ENCODE measurements at places on chromosomes 7 and 10.
A peak's percentile ranks its signal among the peaks of the same experiment; 100 is the strongest.

DNA sequence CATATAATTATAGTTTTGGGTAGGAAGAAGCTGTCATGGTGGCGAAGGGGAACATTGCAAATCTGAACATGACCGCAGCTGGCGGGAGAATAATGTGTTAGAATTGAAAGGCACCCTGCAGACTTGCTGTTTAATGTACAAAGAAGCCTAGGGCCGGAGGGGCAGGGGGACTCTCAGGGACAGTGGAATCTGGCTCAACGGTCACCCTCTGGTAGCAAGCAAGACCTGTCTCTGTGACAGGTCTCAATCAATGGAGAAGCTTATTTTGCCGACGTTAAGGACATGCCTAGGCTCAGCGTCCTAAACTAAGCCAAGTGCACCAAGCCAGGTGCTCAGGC, 177.3 kb downstream of the NSUN6 start:
- no peak for DNase-seq

DNA sequence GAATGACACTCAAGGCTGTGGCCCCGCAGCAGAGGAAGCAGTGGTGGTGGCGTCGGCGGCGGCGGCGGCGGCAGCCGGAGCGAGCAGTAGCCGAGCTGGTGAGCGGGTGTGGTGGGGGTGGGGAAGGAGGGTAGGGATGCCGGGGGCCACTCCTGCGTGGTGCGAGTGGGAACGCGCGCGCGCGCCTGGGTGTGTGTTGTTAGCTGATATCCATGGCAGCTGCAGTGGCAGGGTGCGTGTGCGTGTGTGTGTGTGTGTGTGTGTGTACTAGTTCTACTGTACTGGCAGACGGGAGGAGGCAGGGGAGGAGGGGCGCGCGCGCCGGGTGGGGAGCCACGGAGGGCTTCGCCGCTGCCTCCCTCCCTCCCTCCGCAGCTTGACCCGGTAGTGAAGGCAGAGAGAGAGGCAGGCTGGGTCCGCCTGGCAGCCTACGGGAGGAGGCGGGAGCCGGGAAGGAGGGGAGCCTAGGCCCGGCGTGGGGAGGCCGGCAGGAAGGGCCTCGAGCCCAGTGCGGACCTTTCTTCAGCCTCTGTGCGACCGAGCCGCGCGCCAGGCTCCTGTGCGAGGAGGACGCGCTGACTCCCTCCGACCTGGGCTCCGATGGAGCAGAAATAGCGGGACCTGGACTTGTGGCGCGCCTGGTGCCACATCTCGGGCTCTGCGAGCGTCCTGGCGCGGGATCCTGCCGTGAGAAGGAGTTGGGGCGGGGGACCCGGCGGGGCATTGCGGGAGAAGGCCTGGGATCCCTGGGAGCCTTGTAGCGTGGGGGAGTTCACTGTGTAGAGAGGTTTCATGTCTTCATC, at the start of gene MAGI2:
MAGI2 (minus strand) TSS at position 110 of the 803 bp plus-strand sequence. CDS start 347 bp downstream, outside the sequence.
- DNase-seq: no peak

- DNase-seq: no peak
These were observed 68.2 kb downstream of the CLEC2L start for GRCh38 chr7:139591550-139592195.

- DNase-seq: no peak
These were observed 237.8 kb downstream of the SEMA3E start for GRCh38 chr7:83410989-83411591.

DNA sequence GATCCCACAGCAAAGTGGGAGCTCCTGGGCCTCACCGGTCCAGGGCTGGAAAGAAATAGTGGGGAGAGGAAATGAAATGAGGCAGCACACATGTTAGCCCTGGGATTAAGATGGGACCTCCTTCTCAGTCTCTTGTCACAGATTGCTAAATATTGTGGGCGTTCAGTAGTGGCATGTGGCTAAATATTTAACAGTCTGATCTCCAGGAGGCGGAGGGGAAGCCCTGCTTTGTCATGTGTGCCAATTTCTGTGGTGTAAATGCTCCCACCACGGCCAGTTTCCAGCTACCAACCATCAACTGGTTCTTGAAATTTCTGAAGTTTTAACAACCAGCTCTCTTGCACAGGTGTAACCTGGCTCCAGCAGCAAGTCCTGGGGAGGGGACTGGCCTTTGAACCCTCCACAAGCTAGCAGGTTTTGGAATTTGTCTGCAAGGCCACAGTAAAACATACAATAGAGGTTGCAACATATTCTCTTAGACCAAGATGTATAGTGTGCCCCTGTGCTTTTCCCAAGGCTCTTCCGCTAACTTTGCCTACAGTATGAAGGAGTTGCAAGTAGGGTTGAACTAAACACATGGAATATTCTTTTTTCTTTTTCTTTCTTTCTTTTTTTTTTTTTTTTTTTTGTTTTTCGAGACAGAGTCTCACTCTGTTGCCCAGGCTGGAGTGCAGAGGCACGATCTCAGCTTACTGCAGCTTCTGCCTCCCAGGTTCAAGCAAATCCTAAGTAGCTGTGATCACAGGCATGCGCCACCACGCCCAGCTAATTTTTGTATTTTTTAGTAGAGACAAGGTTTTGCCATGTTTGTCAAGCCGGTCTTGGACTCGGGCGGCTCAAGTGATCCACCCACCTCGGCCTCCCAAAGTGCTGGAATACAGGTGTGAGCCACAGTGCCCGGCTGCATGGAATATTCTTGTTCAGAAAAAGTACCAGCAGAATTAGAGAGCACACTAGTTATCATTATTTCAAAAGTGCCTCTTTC, 103.1 kb upstream of the PCBD1 start:
- DNase-seq: no peak

DNA sequence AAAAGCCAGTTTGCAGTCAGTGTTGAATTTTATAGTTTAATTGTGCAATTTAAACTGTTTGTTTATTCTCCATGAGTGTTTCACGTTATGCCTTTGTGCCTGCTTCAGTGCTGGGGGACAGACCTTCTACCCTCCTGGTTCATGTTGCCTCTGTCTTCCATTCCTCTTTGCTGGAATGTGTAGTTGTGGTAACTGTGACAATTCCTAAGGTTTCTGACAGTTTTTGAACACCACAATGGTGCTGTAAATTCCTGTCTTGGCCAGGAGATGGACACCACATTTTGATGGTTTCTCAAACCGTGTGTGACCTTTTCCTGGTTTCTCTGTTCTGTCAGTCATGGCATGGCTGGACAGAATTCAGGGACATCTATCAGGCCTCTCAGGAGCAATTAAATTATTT, 201.7 kb downstream of the BICC1 start:
- no peak for DNase-seq

DNA sequence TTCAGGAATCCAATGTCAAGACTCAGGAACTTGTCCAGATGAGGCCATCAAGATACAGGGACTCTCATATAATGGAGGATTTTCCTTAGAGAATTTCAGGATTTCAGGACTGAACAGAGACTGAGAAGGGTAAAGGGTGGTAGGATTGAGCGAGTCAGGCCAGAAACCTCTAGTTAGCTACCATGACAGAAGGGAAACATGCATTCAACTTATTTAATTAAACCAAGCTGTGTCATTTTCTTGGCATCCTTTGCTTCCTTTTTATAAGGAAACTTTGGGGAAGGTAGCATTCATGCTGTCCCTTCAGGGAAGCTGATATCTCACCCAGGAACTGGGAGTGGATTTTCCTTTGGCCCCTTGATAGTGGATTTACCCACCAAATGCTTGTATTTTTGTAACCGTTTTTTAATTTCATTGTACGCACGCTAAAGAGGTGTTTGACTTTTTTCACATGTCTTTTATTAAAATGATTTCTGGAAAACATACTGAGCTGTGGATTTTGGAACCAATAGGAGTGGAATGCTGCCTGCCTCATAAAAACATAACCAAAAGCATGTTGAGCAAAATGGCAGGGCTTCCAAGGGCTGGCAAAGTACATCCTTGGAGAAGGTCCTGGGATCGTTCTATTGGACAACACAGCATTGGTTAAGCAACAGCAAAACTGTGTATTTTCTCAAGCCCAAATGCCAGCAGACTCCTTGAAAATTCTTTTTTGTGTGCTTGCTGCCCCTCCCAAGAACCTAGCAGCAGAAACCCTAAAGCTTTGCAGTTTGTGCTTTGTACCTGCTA, 104.5 kb downstream of the CXCL12 start:
- no peak for DNase-seq

DNA sequence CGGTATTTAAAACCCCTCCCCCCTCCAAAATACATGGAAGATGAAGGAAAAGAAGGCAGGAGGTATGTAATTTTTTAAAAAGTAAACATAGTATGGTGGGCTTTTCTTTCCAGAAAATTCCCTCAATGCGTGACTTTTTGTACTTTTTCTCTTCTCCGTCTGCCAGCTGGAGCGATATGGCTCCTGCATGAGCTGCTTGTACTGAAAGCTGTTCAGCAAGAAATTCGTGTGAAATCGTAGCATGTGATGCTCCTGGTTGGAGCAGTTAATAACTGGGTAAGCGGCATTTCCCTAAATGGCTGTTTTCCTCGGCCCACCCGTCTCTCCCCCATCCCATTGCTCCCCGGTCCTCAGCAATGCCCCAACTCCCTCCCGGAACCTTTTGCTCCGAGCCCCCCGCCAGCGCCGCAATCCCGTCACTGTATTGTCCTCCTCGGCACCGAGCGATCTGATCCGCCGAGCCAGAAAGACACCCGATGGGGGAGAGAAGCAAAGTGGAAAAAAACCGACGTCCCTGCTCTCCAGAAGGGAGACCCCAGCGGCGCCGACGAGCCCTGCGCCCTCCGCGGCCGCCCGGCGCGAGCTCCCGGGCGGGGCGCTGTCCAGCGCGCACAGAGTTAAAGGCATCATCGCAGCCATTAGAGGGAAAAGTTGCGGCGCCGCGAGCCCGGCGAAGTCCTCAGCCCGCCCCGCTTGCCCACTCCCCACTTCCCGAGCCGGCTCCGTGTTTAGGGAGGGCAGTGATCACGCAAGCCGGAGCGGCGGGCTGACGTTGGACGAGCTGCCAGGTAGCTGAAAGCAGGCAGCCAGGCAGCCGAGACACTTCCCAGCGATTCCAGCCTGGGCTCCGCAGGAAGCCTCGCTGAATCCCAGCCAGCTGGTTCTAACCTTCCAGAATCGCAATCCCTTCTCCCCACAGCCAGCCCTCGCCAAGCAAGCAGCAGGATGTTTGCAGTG, at the start of gene VSTM2A:
VSTM2A (plus strand) TSS at position 707 of the 957 bp plus-strand sequence. CDS start 356 bp downstream, outside the sequence.
- no peak for DNase-seq

GRCh38 chr10:103855424-103855823, at the start of gene SH3PXD2A:
Gene SH3PXD2A (minus strand): TSS chr10:103855576. CDS start chr10:103855266, 310 bp downstream.
- peak; percentile 34 for DNase-seq

DNA sequence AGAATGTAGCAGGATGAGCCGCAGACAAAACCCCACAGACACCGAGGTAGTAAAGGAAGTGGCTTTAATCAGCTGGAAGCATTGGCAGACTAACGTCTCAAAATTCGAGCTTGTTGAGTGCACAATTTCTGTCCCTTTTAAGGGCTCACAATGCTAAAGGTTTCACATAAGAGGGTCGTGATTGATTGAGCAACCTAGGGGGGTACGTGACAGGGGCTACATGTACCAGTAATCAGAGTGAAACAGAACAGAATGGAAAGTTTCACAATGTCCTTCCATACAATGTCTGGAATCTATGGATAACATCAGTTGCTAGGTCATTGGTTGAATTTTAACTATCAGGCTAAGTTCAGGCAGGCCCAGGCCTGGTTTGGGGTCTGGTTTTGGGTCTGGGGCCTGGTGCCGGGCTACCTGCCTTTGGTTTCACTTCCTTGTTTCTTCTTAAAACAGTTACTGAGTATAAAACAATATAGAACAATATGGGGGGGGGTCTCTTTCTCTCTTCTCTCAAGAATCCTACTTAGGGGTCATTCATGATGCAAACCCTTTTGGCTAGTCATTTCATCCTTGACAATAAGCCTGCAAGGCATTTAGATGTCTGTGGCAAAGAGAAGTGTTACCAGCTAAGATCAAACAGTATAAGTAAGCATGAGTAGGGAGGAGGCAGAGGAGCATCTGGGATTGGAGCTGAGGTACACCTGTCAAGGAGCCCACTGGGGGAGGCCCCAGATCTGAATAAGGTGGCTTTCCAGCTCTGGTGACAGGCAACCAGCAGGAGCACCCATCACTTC, 364.1 kb downstream of the TNS3 start:
- no peak for DNase-seq

GRCh38 chr10:78703593-78703992, 365.2 kb upstream of the ZMIZ1 start:
- DNase-seq: no peak

DNA sequence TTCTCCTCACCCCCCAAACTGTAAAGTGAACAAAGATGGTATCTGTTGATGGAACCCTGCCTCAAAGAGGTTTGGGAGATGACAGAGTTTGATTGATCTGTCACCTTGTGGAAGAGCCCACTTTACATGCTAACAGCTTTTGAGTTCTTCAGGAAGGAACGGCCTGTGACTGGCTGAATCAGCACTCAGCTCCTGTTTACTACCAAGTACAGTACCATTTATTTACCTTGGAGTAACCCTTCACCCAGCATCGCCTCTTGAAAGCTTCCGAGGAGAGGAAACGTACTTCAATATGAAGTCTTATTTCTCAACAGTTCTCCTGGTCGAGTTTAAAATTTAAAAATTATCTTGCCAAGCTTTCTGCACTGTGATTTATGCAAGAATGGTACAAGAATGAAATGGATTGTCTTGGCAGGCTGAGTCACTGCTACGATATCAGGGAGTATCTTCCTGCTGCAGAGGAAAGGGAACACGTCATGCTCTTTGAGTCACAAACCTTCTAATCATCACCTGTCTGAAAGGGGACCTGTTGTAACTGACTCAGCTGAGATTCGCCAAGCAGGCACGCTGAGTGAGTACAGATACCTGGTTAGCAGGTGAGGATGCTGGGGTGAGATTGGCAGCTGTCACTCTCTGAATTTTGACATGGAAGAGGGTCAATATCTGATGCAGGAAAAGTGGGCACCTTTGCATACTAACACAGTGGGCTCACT, 30.1 kb downstream of the KLF6 start:
- DNase-seq: no peak

DNA sequence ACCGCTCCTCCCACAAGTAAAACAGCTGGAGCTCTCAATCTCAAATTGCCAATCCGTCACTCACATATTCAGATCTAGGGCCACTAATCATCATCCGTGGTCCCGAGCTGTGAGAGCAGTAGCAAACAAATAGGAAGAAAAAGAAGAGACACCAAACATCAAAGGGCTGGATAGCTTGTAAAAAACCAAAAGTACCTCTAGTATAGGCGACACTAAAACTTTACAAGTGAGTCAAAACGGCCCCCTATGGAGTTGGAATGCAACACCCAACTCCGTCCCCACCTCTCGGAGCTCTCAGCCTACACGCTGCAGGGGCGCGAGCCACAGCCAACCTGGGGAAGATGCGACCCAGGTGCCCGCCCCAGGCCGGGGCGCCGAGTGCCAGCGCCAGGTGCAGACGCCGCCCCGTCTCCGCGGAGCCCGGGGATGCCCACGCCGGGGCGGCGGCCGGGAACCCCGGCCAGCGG, 581 bp downstream of the FAM3C start:
- DNase-seq: no peak

- DNase-seq: no peak
These were observed 75.9 kb downstream of the PPP1R3C start for GRCh38 chr10:91556691-91557566.

- no peak for DNase-seq
These were observed 18.1 kb downstream of the PRKG1 start for GRCh38 chr10:51092402-51092801.

All from B cell (primary cell).